Ascending aorta (tissue), 2 donors: ENCODE measurements at places on chromosomes 12 and 14. TPM values are rescaled to one million over a fixed set of nuclear protein-coding genes. Genes with fewer than 3 reads are reported as not detected.
A peak's percentile ranks its signal among the peaks of the same experiment; 100 is the strongest.

Gene LRRC10
- total RNA-seq, result not detected

Gene DBX2
- total RNA-seq, result not detected

Gene TUBA1C
- total RNA-seq, result 370 TPM

Gene TPPP2
- not detected for total RNA-seq

Gene RTL1
- total RNA-seq, result not detected

Gene ZC2HC1C
- total RNA-seq, result not detected

- peak; percentile 76 for DNase-seq
- peak overlapping the region; percentile 89 for H3K27ac ChIP-seq
- peaks cover 52% of the 10 kb centered on the region for H3K4me1 ChIP-seq
- peak overlapping the region; percentile 58 for H3K4me3 ChIP-seq
- no peaks in the 10 kb centered on the region for H3K36me3 ChIP-seq
Measured at GRCh38 chr14:104680806-104681688, 8.4 kb upstream of the INF2 start.

DNA sequence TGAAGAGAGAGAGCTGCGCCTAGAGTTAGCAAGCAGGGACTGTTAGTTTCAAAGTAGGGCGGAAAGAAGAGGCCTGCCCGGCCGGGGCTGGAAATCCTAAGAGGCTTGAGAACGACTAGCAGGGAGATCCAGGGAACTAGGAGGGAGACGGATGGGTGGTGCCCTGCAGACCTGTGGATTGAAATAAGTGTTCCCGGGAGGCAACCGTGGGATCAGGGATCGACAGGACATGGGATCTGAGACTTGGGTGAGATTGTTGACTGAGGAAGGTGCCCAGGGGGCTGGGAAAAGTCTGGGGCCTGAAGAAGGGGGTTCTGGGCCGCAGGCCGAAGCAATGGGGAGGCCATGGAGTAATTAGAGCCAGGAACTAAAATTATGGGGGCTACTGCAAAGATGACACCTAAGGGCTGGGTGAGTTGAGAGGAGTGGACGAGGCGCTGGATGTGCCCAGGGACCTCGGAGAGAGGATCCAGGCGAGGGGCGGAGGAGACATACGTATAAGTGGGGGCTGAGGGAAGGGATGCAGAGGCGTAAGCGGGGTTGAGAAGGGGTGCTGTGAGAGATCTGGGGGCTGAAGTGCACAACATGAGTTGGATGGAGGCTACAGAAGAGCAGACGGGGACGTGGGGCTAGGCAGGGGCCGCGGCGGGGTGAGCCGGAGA is 635 bp downstream of the LTA4H start:
- H3K4me3 ChIP-seq, result peak overlapping the region; percentile 77
- H3K4me1 ChIP-seq, result no peaks in the 10 kb centered on the region
- peak overlapping the region; percentile 93 for H3K27ac ChIP-seq
- DNase-seq, result no peak
- H3K27me3 ChIP-seq, result no peaks in the 10 kb centered on the region
- no peaks in the 10 kb centered on the region for H3K36me3 ChIP-seq

GRCh38 chr14:99802301-99803105 is 9.3 kb downstream of the EML1 start:
- no peaks in the 10 kb centered on the region for H3K4me1 ChIP-seq
- no peak for DNase-seq
- no peak overlapping the region for H3K4me3 ChIP-seq
- no peak overlapping the region for H3K27ac ChIP-seq
- H3K36me3 ChIP-seq, result no peaks in the 10 kb centered on the region
- no peaks in the 10 kb centered on the region for H3K27me3 ChIP-seq

DNA sequence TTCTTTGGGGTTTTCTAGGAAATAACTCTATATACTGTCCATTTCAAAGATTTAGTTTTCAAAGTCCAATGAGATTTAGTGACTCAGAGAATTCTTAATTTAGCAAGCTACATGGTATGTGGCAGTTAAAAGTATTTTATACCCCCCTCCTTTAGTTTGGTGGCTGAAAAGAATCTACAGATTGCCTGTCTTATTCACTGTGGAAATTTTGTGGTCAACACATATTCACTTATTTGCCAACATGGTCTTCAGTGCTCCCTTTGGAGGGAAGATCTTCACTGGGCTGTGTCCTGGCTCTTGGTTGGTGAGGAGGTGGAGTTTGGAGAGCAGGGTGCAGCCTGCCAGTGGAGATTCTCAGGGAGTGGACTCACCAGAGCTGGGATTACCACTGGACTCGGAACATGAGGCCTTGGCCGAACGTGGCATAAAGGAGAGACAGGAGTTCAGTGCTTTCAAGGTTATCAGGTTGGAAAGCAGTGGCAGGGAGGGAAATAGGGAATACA is 39.8 kb downstream of the SAMD4A start:
- no peak overlapping the region for H3K4me3 ChIP-seq
- H3K27ac ChIP-seq, result peak overlapping the region; percentile 66
- DNase-seq, result no peak
- peaks cover 40% of the 10 kb centered on the region for H3K4me1 ChIP-seq
- H3K27me3 ChIP-seq, result no peaks in the 10 kb centered on the region

DNA sequence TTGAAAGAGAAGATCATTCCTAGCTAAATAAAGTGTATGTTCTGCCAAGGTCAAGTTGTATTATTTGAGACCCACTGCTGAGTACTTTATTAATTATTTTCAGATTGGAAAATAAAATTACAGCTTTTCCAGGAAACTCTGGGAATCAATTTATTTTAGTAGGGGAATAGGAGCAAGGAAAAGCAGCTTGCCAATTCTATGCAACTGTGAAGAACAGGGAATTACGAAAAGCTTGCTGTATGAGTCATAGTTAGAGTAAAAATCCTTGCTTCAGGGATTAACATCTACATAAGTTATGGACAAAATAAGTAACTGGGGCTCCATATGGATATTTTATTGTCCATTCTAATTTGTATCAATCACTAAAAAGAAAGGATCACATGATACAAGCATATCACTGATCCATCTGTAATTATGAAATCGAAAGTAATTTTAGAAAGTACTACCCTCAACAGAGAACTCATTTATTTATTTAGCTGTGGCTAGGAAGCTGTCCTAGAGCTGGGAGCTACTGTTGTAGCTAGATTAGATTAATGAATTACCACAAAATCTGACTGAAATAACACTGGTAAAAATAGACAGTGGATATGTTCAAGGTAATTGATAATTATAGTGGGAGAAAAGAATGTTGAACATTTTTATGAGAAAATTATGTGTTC is 303.5 kb upstream of the NPAS3 start:
- DNase-seq, result no peak
- peak overlapping the region; percentile 24 for H3K4me3 ChIP-seq
- H3K27me3 ChIP-seq, result no peaks in the 10 kb centered on the region
- H3K36me3 ChIP-seq, result no peaks in the 10 kb centered on the region

GRCh38 chr14:94037954-94038353 is 11.8 kb downstream of the OTUB2 start:
- DNase-seq, result no peak
- no peak overlapping the region for H3K4me3 ChIP-seq
- no peaks in the 10 kb centered on the region for H3K27me3 ChIP-seq
- H3K27ac ChIP-seq, result no peak overlapping the region

GRCh38 chr12:48985475-48985897 is 7.4 kb downstream of the WNT1 start:
- no peak for DNase-seq
- no peak overlapping the region for H3K4me3 ChIP-seq
- H3K36me3 ChIP-seq, result no peaks in the 10 kb centered on the region
- H3K27ac ChIP-seq, result no peak overlapping the region

- H3K4me1 ChIP-seq, result peaks cover 34% of the 10 kb centered on the region
- H3K27me3 ChIP-seq, result no peaks in the 10 kb centered on the region
- no peak for DNase-seq
- H3K36me3 ChIP-seq, result peaks cover 2% of the 10 kb centered on the region
- H3K4me3 ChIP-seq, result peak within 1 kb of the TSS; percentile 70
Measured at GRCh38 chr12:54419088-54419887, at the start of gene ITGA5. ITGA5 (minus strand) TSS chr12:54419266; CDS start chr12:54419198, 68 bp downstream.

GRCh38 chr14:91108941-91109611 is 4.8 kb upstream of the DGLUCY start:
- H3K4me1 ChIP-seq, result peaks cover 6% of the 10 kb centered on the region
- no peaks in the 10 kb centered on the region for H3K27me3 ChIP-seq
- H3K36me3 ChIP-seq, result no peaks in the 10 kb centered on the region
- DNase-seq, result peak; percentile 66
- H3K27ac ChIP-seq, result peak overlapping the region; percentile 40

DNA sequence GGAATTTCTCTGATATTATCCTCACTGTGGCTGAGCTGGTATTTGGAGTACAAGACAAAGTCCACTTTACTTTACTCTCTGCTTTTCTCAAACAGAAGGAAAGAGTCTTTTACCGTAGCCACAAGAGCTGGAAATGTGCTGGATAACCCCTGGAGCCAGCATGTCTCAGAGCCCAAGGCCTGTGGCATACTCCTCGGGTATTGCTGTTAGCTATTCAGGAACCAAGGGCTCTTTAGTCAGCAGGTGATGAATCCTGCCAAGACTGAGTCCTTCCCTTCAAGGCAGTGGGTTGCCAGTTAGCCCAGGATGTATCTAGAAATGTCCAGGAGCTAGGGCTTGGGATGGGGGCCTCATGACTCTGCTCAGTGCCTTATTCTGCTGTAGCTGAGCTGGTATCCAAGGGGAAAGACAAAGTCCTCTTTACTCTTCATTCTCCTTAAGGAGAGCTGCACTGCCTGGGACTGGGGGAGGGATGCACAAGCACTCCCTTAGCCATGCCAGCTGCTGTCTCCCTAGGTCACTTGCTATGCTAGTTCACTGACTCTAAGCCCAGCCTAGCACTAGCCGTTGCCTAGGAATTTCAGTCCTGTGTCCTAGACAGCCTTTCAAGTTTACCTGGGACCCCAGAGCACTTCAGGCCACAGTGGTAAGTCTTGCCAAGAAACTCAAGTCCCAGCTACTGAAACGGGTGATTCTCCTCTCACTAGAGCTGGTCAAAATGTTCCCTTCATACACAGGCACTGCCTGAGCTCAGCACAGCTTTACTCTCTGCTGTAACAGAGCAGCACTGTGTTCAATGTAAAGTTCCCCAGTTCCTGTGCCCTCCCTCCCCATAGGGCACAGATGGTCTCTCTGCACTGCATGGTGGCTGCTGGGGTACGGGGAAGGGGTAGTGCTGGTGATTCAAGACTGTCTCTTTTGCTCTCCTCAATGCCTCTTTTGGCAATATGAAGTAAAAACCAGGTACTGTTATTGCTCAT is 136.4 kb downstream of the SLC35F4 start:
- no peak overlapping the region for H3K27ac ChIP-seq
- DNase-seq, result no peak
- no peaks in the 10 kb centered on the region for H3K27me3 ChIP-seq
- H3K4me1 ChIP-seq, result no peaks in the 10 kb centered on the region
- no peaks in the 10 kb centered on the region for H3K36me3 ChIP-seq

DNA sequence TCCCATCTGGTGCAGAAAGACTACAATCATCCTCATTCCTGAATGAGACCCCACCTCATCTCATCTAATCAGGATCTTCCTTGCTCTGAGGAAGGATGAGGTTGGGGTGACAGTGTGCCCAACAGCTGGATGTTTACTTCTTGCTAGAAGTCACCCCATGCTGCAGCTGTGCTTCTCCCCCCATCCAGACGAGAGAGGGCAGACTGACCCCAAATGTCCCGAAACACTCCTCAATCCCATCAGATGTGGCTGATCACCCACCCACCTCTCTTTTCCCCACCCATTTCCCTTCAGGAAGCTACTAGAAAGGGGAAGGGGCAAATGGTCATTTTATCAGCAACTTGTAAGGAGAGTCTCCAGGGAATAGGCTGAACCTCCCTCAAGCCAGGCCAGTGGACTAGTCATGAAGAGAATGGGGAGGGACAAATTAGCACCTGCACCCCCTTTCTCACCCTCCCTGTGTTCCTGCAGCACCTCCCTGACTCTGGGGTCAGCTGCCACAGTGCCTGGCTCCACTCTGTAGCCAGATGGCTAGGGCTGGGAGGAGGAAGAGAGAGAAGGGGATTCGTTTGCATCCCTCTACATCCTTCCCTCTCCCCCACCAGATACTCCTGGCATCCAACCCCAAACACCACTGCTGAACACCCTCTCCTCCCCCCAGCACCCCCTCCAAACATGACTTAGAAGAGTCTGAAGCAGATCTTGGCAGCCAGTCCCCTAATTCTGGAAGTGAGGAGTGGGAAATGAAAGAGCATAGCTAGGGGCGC is 2.8 kb upstream of the BAZ2A start:
- peaks cover 5% of the 10 kb centered on the region for H3K36me3 ChIP-seq
- H3K27ac ChIP-seq, result peak overlapping the region; percentile 82
- no peaks in the 10 kb centered on the region for H3K27me3 ChIP-seq
- peak overlapping the region; percentile 37 for H3K4me3 ChIP-seq

GRCh38 chr14:51228391-51228790 is 11.7 kb upstream of the TMX1 start:
- no peaks in the 10 kb centered on the region for H3K27me3 ChIP-seq
- DNase-seq, result no peak
- no peaks in the 10 kb centered on the region for H3K36me3 ChIP-seq
- no peaks in the 10 kb centered on the region for H3K4me1 ChIP-seq
- no peak overlapping the region for H3K4me3 ChIP-seq
- no peak overlapping the region for H3K27ac ChIP-seq

DNA sequence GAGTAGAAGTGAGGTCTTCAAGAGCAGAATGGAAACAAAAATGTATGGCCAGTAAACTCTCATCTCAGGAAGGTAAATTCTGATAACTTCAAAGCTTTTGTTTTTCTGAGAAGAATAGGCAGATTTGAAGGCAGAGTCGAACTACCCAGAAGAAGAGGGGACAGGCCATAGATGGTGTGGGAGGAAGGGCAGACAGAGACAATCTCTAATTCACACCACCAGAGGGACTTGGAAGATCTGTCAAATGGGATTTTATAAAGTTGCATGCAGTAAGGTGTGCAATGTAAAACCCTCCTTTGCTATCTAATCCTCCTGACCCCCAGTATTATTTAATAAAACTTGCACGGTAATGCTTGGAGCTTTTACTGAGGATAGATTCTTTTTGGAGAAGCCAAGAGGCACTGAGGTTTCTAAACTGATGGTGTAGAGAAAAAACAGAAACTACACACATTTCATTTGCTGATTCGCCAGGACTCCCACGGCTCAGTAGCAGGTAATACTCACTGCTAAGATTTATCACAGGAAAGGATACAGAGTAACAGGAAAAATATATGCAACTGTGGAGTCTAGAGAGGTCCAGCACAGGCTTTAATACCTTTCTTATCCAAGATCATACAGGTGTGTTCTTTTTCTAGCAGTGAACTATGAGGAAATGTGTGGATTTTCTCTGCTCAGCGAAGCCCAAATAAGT is 18.3 kb downstream of the SLC38A2 start:
- peak overlapping the region; percentile 63 for H3K27ac ChIP-seq
- H3K27me3 ChIP-seq, result no peaks in the 10 kb centered on the region
- no peak for DNase-seq
- peaks cover 11% of the 10 kb centered on the region for H3K4me1 ChIP-seq
- H3K36me3 ChIP-seq, result peaks cover 6% of the 10 kb centered on the region

GRCh38 chr12:124044809-124045321 is 71.8 kb downstream of the ZNF664 start:
- no peak overlapping the region for H3K4me3 ChIP-seq
- no peak overlapping the region for H3K27ac ChIP-seq
- H3K27me3 ChIP-seq, result no peaks in the 10 kb centered on the region
- H3K4me1 ChIP-seq, result no peaks in the 10 kb centered on the region

GRCh38 chr12:49342914-49343731 is 3.6 kb upstream of the DNAJC22 start:
- H3K4me1 ChIP-seq, result peaks cover 48% of the 10 kb centered on the region
- no peaks in the 10 kb centered on the region for H3K36me3 ChIP-seq
- peaks cover 17% of the 10 kb centered on the region for H3K27me3 ChIP-seq
- H3K4me3 ChIP-seq, result peak overlapping the region; percentile 63
- no peak for DNase-seq
- H3K27ac ChIP-seq, result no peak overlapping the region

GRCh38 chr12:67909681-67910080 is 79.6 kb upstream of the IFNG-AS1 start:
- H3K36me3 ChIP-seq, result no peaks in the 10 kb centered on the region
- no peak overlapping the region for H3K27ac ChIP-seq
- no peak overlapping the region for H3K4me3 ChIP-seq
- no peak for DNase-seq

- H3K27ac ChIP-seq, result no peak overlapping the region
- peaks cover 4% of the 10 kb centered on the region for H3K36me3 ChIP-seq
- no peak for DNase-seq
- H3K27me3 ChIP-seq, result no peaks in the 10 kb centered on the region
- no peak overlapping the region for H3K4me3 ChIP-seq
Measured at GRCh38 chr14:90651271-90651804, 164.9 kb downstream of the TTC7B start.
